Activated CD4-positive, CD25-positive, alpha-beta regulatory T cell (primary cell): ENCODE measurements at places on chromosomes 3 and 15.

- DNase-seq = no peak
Measured at GRCh38 chr3:114499976-114500375, 206.1 kb downstream of the TIGIT start.

GRCh38 chr3:20051123-20051806 lies 11.0 kb downstream of the KAT2B start:
- no peak for DNase-seq

GRCh38 chr15:70072479-70072878 lies 25.2 kb downstream of the TLE3 start:
- DNase-seq = no peak

- no peak for DNase-seq
Measured at GRCh38 chr3:177751770-177752169, 554.5 kb upstream of the TBL1XR1 start.

GRCh38 chr3:176941689-176942088 lies 255.6 kb downstream of the TBL1XR1 start:
- no peak for DNase-seq

GRCh38 chr3:122892118-122892960 lies 97.5 kb downstream of the SLC49A4 start:
- no peak for DNase-seq

- no peak for DNase-seq
Measured at GRCh38 chr3:175105066-175105465, 245.9 kb downstream of the NAALADL2 start.

DNA sequence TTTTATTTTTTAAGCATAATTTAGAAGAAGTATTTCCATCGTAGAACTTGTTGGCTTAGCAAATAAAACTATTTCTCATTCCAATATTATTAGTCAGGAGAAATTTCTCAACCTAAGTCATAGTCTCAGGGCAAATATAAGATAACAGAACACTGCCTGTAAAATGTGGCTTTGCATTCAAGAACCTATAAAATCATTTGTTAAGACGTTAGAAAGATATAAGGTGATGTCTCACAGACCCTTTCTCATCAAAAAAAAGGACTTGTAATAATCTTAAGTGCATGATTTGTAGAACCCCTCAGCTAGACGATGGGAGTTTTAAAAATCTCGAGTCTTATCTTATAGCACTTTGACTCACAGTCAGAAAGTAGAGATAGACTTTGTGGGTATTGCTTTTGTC lies 314.7 kb upstream of the CFAP20DC start:
- DNase-seq = no peak

DNA sequence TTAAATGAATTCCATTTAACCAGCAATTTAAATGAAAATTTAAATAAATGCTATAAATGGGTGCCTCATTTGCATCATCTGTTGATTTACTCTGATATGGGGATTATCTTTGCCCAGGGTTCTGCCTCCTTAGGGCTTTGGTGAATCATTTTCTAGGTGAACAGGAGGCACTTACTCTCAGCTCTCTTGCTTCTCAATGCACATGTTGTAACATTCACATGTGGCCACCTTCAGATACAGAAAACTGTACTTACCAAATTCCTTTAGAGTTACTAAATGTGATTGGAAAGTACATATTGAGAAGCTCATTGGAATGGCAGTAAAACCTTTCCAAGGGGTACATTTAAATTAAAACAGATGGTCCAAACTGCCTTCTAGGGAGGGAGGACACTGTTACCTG lies 20.8 kb downstream of the GADL1 start:
- no peak for DNase-seq

DNA sequence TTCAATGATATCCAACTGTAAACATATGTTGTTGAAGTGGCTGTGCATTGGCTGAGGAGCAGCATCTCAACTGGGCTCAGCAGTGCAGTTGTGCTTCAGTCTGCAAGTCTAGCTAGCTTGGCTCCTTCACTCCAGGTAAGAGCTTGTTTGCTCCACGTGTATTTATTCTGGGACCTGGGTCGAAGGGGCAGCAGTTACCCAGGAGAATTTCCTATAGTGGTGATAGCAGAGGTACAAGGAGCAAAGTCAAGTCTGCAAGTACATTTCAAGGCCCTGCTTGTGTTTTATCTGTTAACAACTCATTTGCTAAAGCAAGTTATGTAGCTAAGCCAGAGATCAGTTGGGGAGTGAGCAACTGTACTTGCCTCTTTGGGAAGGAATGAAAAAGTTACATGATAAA lies 286.2 kb upstream of the UMPS start:
- DNase-seq = no peak

GRCh38 chr3:114877378-114878113 lies 269.5 kb downstream of the ZBTB20 start:
- no peak for DNase-seq

DNA sequence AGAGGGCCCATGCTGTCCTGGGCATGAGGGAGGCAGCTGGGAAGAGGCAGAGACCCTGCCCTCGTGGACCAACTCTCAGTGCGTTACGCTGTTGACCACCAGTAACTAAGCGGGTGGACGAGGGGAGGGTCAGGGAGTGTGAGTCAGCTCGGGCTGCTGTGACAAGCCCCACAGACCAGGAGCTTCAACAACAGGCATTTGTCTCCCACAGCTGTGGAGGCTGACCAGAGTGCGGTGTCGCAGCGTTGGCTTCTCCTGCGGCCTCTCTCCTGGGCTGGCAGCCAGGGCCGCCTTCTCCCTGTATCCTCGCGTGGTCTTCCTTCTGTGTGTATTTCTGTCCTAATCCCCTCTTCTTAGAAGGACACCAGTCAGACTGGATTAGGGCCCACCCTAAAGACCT lies 13.0 kb downstream of the EFCC1 start:
- DNase-seq = no peak

- no peak for DNase-seq
Measured at GRCh38 chr3:94158512-94158911, 95.7 kb downstream of the NSUN3 start.

- DNase-seq = no peak
Measured at GRCh38 chr3:21621181-21621651, 129.8 kb downstream of the ZNF385D start.

- DNase-seq = no peak
Measured at GRCh38 chr3:118977118-118977517, 57.5 kb downstream of the IGSF11 start.

DNA sequence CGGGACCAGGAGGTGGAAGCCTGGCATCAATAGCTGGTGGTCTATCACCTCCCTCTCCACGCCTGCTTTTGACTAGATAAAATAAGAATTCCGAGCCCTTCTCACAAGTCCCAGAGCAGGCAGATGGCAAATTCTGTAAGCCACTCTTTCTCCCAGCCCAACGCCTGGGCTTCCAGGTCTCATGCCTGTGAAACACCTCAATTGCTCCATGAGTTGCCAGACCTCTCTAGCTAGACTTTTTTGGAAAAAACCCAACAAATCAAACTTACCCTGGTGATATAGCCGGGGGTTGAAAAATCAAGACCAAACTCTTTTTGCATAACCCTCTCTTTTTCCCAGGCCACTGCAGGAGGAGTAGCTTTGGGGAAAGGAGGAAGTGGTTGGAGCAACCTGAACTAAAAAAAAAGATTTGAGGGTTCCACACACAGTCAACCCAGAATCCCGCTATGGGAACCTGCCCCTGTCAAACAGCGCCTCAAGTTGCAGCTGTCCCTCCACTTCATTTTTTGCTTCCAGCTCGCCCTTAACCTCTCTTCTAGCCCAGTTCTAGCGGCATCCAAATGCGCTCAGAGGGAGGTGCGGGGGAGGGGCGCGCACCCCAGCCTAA lies 7.0 kb downstream of the BHLHE40 start:
- DNase-seq = no peak

GRCh38 chr3:185959609-185960521 lies 22.1 kb upstream of the TRA2B start:
- no peak for DNase-seq

GRCh38 chr15:31435261-31435911 lies 108.8 kb downstream of the KLF13 start:
- peak; percentile 38 for DNase-seq

GRCh38 chr3:44954962-44955361 lies 21.0 kb downstream of the ZDHHC3 start:
- no peak for DNase-seq

DNA sequence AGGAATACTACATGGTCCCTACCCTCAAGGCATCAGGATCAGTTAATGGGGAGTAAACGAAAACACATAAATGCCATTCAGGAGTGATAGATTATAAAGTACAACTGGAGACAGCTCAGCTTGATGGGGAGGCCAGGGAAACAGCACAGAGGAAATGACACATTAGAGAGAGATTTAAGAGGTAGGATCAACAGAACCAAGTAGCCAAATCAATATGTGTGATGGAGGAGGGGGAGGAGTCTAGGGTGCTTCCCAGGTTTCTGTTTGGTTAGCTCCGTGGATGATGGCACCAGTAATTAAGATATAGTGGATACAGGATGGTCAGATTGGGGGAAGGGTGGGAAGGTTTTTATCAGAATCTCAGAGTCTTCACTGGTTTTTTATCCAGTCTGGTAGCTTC lies 229.5 kb upstream of the ROPN1 start:
- no peak for DNase-seq

DNA sequence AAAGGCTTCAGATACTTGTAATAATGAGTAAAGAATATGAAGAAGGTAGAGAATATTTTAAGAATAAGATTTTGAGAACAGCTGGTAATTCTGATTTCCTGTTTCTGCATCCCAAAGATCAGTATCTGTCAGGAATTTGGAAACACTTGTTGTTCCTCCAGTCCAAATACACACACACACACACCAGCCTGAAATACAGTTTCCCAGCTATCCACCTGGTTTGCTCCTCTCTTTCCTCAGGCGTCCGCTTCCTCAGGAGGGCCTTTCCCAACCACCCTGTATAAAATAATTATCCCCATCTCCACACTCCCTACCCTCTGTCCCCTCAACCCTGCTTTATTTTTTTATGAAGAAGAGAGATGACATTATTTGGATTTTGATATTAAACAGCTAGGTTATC lies 2.0 kb upstream of the FSIP1 start:
- no peak for DNase-seq

DNA sequence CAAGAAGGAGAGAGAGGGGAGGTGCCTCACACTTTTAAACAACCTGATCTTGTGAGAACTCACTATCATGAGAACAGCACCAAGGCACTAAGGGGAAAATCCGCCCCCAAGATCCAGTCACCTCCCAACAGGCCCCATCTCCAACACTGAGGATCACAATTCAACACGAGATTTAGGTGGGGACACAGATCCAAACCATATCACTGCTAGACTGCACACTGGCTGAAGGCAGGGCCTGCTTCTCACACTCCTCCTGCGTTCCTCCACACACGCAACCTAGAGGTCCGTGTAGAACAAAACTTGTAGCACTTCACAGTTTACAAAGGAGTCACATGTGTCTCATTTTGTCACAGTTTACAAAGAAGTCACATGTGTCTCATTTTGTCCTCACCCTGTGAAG lies 97.8 kb downstream of the DAPK2 start:
- no peak for DNase-seq

DNA sequence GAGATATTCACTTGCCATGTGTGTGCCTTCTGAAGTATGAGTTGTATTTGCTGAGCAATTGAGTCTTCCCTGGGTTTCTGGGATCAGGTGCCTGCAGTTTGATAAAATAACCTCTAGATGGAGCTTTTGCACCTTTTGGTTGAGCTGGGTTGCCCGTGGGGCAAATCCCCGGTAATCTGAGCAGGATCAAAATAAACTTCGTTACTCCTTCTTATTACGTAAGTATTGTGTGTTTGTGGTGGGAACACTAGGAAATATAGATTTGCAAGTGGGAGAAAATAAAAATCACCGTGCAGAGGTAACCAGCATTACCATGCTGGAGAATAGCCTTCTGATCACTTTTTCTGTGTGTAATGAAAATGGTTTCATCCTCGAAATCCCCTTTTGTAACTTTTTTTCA lies 277.4 kb upstream of the NR2E3 start:
- no peak for DNase-seq

DNA sequence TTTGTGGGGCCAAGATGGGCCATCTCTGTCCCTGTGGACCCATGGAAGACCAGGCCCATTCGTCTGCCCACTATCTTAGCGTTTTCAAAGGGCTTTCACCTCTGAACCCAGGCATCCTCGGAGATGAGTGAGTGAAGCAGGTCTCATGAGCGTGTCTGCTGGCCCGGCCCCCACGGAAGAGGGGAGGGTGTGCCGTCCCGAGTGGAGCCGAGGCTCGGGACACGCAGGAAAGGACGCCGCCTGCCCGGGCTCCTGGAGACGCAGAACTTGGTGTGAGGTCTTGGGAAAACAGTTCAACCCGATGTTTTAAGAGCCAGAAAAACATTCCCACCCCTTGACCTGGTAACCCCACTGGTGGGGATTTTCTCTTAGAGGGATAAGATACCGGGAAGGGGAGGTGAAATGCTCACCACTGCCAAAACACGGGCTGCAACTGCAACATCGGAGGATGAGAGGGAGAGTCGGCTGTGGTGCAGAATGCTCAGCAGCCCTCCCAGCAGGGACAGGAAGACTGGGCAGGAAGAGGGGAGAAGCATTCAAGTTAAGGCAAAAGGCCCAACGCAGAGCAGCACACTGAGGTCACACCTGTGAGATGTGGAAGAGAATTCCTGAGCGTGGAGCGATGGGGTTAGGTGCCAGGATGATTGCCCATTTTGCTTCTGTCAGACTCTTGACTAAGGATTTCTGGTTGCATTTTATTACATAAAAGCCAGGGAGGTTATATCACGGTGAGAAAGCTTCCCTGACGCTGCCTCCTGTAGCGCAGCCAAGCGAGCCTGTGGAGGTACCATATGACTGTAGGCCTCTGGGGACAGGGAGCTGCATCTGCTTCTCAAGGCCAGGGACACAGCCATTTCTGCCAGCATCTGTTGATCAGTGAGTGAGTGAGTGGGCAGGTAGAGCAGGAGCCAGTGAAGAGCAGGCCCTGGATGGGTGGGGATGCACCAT lies 14.1 kb upstream of the STAB1 start:
- no peak for DNase-seq

- DNase-seq = no peak
Measured at GRCh38 chr15:89649013-89649625, 6.1 kb downstream of the KIF7 start.

GRCh38 chr3:128946411-128946810 lies 47.5 kb downstream of the CFAP92 start:
- no peak for DNase-seq

DNA sequence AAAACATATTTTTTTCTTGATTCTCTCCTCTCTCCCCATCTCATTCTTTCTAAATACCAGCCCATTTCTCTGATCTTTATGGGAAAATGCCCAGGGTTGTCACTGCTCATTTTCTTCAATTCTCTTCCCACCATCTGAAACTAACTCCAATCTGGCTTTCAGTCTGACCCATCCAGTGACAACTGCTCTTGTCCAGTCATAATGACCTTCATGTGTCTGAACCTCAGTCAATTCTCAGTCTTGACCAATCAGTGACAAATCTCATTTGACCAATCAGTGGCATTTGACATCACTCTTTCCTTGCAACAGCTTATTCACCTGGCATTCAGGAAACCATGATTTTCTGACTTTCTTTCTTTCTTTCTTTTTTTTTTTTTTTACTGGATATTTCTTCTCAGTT lies 15.1 kb downstream of the VEPH1 start:
- DNase-seq = no peak

GRCh38 chr3:76134166-76134565 lies 348.8 kb upstream of the ZNF717 start:
- no peak for DNase-seq
